ENCODE measurements at places on chromosomes 3 and 15. TPM values are rescaled to one million over a fixed set of nuclear protein-coding genes. Genes with fewer than 3 reads are reported as not detected.
A peak's percentile ranks its signal among the peaks of the same experiment; 100 is the strongest.

The SLC35G2 gene
- 0.45 TPM for total RNA-seq

The PTX3 gene
- 14.6 TPM for total RNA-seq

The GRK7 gene
- total RNA-seq, result 0.37 TPM

The TNFAIP8L3 gene
- total RNA-seq, result not detected

The PAK6 gene
- total RNA-seq, result 2.6 TPM

The OCA2 gene
- not detected for total RNA-seq

The SEMA3F gene
- 11.9 TPM for total RNA-seq

DNA sequence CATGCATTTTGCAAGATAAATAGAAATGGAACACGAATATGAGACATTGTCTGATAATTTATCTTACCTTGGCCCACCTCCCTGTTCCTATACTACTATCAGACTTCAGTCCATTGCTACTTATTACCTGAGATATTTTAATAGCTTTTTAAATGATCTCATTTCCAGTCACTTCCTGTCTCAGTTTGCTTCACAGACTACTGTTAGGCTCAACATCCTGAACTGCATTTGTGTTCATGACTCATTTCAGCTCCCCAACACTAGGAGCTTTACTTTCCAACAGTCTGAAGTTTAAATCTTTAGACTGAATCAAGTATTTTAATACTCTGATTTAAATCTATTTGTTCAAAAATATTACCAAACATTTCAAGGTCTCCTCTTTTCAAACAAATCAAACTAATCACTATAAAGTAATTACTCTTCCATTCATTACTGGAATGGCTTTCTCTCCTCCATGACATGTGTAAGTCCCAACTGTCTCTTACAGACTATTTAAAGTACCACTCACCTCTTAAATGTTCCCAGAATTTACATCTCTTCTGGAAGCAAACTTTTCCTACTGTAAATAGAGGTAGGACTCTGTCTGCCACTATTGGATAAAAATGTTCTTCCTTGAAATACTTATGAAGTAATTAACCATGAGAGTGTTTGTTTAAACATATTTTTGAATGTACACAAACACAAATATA, 1277.6 kb downstream of the ZPLD1 start:
- DNase-seq, result peak; percentile 4

DNA sequence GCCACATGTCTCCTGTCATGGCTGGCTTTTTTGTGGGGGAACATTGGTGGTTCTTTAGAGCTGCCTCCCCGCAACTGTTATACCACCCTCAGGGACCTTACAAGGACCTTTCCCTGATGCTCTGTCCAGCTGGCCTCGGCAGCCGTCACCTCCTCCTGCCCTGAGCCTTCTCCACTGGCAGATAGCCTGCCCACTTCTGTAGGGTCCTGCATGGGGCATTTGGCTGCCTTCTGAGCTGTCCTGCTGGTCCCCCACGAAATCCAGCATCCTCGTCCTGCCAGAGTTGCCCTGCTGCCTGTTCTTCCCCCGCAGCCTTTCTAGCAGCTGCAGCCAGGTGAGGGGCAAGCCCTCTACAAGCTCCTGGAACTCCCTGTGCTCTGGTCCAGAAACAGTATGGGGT, 86.2 kb downstream of the USP13 start:
- no peak for DNase-seq

DNA sequence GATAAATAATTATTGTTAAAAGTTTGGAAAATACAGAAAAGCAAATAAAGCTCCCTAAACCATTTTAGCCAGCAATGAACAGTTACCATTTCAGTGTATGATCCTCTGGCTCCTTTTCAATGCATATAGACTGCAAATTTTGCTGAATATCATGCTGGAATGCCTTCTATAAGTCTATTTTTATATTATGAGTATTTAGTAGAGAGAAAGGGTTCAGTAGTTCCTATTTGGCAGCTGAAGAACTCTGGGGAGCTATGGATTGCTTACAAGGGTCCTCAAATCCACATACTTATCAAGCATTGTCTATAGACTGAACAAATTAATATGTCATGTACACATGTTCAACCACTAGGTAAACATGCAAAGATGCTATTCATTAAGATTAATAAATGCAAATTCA, 46.1 kb downstream of the LRRC3B start:
- no peak for DNase-seq

- peak; percentile 57 for DNase-seq
Measured at GRCh38 chr3:80733522-80734176, 965.9 kb upstream of the ROBO1 start.

DNA sequence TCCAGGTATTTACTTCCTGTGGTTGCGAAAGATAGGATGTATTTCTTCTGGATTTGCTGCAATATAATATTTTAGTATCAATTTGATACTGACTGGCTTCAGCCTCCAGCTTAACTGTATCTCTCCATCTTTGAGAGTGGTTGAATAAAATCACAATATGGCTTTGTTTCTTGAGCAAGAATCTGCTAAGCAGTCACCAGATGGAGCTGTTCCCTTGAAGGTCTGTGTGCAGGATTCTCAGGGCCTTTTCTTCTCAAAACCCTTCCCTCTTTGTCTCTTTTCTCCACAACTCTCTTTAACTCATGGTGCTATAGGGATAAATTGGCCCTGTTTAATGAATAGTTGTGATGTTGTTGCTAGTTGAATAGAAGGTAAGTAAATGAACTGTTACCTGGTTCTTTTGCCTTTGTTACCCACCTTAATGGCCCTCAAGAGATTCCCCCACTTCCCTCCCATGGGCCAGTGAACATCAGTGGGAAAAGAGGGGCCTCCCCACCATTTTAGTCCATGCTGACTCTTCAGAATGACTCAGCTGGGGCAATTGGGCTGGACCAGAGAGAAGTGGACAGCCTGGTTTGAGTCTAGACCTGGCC, 34.8 kb upstream of the RAB6B start:
- DNase-seq, result peak; percentile 88

DNA sequence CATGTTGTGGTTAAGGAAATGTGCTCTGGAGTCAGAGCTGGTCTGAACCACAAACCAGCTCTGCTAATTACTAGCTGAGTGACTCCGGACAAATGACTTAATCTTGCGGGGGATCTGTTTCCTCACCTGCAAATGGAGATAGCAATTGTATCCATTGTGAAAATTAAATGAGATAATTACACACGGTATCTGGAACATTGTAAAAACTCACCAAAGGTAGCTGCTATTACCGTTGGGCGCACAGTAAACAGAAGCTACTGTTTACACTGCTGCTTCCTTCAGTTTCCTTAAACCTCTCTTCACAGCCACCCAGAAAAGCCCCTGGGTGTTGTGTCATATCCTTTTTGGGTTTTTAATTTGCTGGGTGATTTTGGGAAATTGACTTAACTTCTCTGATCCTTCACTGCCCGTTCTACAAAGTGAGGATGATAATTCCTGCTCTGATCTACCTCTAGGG, 107.8 kb downstream of the MEGF11 start:
- DNase-seq, result no peak

DNA sequence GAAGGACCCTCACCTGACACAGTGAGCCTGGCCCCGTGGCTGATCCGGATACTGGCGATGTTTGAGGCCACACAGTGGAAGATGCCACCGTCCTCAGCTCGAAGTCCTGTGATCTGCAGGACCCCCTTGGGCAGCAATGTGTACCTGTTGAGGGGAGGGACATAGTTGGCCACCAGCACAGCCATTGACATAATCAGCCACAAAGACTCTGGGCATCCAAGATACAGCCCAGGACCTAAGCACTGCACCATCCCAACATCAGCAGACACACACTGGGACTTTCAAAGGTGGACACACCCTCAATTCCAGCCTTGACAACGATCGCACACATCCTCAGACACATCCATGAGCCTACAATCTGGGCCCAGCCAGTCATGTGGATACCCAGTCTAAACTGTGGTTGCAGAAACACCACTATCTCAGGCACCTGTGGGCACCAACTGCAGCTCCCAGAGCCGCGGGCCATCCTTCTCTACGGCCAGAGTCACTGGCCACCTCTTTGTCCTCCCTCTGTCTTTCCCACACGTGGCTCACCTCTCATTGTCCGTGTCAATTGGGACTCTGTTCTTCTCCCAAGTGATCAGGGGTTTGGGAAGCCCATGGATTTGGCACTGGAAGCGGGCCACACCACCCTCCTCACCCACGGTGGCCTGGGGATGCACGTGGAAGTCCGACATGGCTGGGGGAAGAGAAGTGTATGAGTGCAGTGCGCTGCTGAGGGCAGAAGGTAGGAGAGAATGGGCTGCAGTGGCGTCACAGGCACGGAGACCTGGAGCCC, 31.0 kb downstream of the RNU5B-1 start:
- DNase-seq, result no peak

DNA sequence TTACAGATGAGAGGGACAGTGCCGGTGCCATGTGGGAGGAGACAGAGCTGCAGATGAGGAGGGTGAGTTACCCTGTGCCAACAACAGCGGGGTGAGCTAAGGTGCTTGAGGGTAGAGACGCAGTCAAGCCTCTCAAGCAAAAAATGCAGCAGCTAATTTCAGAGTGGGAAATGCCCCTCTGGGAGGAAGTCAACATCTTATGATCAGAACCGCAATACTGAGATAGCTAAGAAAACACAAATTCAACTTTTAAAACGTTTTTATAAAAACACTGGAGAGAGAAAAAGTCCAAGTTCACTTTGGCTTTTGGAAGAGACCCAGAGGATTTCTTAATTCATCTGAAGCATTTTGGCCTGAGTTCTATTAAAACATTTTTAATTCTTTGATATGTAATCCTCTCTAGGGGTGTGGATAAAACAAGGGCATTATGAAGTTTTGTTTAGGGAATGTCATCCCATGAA, 319.2 kb downstream of the SLC9A9 start:
- peak; percentile 31 for DNase-seq
